ENCODE measurements at places on chromosomes 12 and 14.

- no peak for DNase-seq
Observed at GRCh38 chr14:101781240-101782061, 19.9 kb downstream of the PPP2R5C start.

- DNase-seq = no peak
Observed at GRCh38 chr14:94676495-94677185, 64.4 kb downstream of the SERPINA3 start.

DNA sequence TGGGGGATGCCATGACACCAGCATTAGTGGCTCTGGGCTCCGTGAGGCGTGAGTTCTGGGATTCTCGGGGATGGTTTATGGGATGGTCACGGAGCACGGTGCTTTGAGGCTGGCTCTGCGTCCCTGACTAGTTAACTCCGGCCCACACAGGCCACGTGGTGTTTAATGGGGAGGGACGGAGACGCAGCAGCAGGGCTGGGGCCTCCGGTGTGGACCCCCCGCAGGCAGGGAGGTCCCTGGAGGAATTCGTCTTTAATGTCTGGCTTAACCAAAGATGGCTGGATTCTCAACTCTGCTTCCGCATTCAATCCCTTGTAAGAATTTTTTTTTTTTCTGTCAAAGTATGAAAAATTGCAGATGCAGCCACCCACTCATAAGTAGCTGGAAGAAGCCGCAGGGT, 86.4 kb upstream of the RFLNA start:
- DNase-seq = no peak

- peak; percentile 21 for DNase-seq
Observed at GRCh38 chr12:91205811-91206210, 23.2 kb upstream of the DCN start.

DNA sequence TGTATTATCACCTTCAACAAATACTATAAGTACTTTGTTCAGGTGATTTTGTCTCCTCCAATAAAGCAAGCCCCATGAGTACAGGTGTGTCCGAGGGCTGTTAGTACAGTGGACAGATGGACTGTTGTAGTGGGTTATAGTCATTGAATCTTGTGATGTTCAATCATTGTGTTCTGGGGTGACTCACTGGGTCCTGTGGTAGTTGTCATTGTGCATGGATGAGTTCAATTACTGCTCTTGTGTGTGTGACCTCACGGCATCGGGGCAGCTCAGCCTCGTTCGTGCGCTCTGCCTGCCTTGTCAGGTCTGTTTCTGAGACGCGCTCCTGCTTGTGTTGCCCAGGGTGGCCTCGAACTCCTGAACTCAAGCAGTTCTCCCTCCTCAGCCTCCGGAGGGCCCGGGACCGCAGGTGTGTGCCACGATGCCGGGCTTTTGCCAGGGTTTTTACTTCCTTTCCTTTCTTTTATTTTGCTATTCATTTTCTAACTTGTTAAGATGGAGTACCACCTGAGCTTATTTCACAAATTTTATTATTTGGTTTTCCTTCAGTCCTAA, 72.2 kb downstream of the DDX51 start:
- DNase-seq = no peak

GRCh38 chr12:40063414-40063813, 42.5 kb downstream of the SLC2A13 start:
- DNase-seq = peak; percentile 34

DNA sequence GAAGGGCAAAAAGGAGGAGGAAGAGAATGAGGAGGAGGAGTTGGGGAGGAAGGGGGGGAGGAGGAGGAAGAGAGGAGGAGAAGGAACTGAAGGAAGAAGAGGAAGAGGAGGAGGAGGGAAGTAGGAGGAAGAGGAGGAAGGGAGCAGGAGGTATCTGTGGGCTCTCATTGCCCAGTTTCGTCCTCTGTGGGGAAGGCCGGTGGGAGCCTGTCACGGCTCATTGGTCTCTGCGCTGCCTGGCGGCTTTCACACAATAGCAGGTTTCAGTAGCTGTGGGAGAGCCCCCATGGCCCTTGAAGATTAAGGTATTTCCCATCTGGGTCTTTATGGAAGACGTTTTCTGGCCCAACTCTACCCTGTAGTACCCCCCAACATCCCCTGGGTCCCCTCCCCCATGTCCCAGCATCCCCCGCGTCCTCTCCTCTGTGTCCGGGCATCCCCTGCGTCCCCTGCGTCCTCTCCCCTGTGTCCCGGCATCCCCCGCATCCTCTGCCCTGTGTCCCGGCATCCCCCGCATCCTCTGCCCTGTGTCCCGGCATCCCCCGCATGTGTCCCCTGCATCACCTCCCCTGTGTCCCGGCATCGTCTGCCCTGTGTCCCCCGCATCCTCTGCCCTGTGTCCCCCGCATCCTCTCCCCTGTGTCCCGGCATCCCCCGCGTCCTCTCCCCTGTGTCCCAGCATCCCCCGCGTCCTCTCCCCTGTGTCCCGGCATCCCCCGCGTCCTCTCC, 278.2 kb upstream of the SFSWAP start:
- no peak for DNase-seq

DNA sequence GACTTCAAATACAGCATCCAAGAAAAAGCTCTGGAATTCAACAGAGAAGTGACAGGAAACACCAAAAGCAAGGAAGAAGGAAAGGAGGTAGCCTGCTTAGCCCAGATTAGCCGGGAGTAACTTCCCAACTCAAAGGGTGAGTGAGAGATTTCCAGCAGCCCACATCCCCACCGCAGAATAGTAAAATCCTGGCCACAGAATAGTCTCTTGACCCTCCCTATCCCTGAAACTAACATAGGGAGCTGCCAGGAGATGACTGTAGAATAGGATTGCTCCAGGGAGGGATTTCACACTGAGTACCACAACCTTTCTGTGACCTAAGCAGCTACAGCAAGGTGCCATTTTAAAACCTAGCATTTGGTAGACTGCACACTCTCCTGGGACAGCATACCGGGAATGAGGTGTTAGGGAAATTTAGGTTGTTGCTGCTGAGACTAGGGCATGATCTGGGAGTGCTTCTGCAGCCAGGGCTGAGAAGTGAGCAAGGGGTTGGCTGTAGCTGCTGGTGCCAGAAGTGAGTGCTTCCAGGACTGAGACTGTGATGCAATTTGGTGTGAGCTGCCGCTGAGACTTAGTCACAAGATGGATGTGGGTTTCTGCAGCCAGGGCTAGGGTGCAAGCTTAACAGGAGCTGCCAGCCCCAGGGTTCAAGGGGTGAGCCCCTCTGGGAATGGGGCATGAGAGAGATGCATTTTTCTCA, 66.0 kb downstream of the TMTC3 start:
- DNase-seq = peak; percentile 78

DNA sequence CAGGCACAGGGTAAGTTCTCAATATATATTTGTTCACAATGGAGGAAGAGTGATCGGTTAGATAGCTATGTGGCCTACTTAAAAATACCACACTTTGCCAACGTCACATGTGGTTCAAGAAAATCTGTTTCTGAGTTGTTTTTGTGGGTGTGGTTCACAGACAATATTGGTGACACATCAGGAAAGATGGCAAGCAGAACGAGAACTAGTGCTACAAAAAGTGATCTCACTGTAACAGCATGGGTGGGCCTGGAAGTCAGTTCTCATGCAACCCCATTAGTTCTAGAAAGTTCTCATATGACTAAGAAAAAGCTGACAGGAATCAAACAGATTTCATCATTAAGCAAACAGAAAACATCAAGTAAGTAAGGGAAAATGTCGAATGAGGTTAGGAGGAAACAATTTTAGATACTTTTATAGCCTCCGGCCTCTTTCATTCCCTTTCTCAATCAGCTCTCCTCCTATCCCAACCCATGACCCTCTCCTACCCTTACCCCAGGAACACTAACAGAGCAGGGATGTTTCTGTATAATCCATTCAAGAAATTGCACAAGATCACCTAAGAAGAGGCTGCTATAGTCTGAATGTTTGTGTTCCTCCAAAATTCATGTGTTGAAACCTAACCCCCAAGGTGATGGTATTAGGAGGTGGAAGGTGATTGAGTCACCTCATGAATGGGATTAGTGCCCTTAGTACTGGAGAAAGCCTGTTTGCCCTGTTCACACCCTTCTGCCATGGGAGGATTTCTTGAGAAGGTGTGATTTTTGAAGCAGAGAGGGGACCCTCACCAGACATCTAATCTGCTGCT, 15.5 kb upstream of the NTN4 start:
- DNase-seq = peak; percentile 97

DNA sequence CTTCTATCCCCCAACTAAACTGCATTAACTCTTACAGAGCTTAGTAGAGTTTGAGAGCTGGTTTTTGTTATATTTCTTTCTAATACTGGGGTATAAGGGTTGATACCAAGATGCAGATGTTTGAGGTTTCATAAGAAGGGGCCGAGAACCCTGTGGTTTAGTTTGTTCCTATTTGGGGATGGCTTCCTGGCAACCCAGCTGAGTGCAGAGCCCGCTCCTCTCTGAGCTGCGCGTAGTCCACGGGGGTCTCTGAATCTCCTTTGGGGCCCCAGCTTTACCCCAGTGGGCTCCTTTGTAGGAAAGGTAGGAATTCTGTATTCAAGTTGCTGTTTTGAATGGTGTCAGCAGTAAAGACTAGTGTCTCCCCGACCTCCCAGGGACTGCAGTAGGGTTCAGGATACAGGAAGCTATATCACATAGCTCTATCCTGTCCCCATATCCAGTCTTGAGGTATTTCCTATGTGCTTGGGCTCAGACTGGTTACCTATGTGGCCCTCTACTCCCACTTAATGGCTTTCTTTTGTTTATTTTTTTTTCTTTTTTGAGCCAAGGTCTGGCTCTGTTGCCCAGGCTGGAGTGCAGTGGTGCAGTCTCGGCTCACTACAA, 25.4 kb downstream of the PLXNC1 start:
- no peak for DNase-seq

GRCh38 chr12:67994046-67994445, 4.8 kb downstream of the IFNG-AS1 start:
- DNase-seq = no peak

- no peak for DNase-seq
Observed at GRCh38 chr14:69291891-69292561, 32.1 kb downstream of the GALNT16 start.

DNA sequence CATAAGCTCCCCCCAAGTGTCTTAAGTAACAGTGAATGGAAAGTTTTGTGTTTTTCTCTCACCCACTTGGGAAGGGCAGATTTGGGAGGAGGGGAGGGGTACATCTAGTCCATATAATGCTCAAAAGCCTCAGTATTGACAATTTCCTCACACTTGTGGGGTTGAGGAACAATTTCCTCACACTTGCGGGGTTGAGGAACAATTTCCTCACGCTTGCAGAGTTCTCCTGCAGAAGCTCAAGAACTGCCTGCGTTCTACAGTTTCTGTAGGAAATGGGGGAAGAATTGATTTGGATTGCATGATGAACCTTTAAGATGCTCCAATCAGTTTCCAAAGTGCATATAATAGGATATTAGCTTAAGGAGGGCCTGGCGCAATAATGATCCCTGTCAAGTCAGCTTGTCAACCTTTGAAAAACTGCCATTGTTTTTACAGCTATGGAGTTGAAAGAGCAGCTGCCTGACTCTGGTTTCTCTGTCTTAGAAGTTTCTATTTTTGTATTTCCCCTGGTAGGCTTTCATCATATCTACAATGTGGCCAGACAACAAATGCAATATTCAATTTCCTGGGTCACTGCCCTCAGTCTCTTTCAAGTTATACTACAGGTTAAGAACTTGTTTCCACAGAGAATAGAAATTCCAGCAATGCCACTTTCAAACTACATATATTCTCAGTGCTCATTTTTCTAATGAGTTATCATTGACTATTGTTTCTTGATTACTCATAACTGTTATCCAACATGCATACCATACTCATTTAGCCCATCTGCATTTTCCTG, 66.5 kb downstream of the PLEKHG7 start:
- no peak for DNase-seq

DNA sequence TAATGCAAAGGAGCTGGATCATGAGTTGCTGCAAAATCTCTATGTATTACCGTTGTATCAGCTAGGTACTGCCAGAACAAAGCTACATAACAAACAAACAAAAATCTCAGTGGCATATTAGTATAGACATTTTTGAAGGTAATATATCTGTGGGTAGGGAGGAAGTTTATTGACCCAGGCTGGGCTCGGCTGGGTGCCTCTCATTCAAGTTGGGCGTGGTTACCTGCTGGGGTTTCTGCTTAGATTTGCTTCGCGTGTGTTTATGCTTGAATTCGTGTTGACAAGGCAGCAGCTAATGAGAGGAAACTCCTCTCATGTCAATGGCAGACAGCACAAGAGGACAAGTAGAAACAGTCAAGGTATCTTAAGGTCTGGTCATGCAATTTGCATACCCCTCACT, 520.7 kb downstream of the SOX5 start:
- DNase-seq = no peak

DNA sequence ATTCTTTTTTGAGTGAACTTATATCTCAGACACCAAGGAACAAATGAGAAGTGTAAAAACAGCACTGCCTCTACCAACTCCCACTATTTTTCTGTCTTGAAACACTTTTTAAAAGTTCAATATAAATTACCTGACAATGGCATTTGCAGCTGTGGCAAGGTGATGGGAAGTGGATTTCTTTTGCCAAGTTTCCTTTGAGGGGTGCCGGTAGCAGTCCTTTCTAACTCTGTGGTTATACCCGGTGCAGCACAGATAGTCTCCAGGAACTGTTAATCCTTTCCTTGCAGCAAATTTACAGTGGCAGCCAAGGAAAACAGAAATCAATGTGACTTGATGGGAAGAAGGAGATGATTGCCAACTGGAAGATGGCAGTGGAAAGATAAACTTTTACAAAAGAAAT, 243.7 kb downstream of the BCAT1 start:
- DNase-seq = no peak

GRCh38 chr12:90292183-90292582, 583.5 kb upstream of the ATP2B1 start:
- DNase-seq = no peak

- DNase-seq = peak; percentile 47
Observed at GRCh38 chr12:120115066-120115465, 1.5 kb downstream of the RAB35 start.

DNA sequence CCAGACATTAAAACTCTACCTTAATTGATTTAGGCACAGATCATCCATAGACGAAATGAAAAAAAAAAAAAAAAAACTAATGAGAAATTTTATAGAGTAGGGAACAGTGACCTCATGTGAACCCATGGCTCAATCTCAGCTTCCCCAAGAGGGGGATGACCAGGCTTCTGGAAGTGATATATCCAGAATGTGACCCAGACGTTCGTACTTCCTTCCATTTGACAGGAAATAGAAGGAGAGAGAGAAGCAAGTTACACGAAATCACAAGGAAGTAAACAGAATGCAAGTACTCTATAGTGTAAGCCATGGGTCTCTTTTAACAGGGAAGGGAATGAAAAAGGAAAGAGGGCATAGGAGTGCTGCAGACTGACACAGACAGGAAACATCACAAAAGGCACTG, 10.1 kb downstream of the FOXN3 start:
- DNase-seq = no peak

GRCh38 chr14:60859525-60859924, 121.4 kb downstream of the TRMT5 start:
- no peak for DNase-seq

- DNase-seq = no peak
Observed at GRCh38 chr12:34126239-34126641, 103.9 kb downstream of the ALG10 start.

GRCh38 chr12:34597548-34598351, 575.5 kb downstream of the ALG10 start:
- DNase-seq = no peak

- peak; percentile 70 for DNase-seq
Observed at GRCh38 chr12:55842681-55843429, at the start of gene MMP19. Gene MMP19, minus strand, starts transcription at chr12:55842936. Its CDS starts 106 bp downstream, at chr12:55842830.

GRCh38 chr14:72476657-72477499, 417.0 kb downstream of the DPF3 start:
- DNase-seq = peak; percentile 88

- no peak for DNase-seq
Observed at GRCh38 chr12:90071996-90072395, 363.4 kb upstream of the ATP2B1 start.

- peak; percentile 23 for DNase-seq
Observed at GRCh38 chr12:77679686-77680085, 151.0 kb upstream of the NAV3 start.

GRCh38 chr12:27014859-27015729, 910 bp upstream of the TM7SF3 start:
- DNase-seq = no peak
